ENCODE measurements at places on chromosomes 2 and 18. TPM values are rescaled to one million over a fixed set of nuclear protein-coding genes. Genes with fewer than 3 reads are reported as not detected.

- no peak for DNase-seq
Measured at GRCh38 chr2:79971807-79972206, 332.7 kb downstream of the LRRTM1 start.

DNA sequence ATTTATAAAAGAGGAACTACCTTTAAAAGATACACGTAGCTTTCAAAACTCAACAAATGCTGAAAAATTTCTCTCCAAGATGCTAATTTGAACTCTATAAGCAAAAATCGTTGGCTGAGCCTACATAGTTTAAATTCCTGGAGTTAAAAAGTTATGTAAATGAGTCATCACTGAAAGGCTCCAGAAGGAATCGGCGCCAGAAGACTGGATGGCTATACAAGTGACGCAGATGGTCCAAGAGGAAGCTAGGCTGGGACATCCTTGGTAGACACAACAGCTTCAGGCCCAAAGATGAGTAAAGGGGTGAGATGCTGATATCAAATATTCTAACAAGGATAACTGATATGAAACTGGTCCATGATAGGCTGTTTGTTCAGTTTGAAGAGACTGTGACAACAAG lies 22.8 kb upstream of the DNAH6 start:
- DNase-seq, result no peak

GRCh38 chr2:105114551-105114950 lies 76.7 kb downstream of the MRPS9 start:
- DNase-seq, result no peak

DNA sequence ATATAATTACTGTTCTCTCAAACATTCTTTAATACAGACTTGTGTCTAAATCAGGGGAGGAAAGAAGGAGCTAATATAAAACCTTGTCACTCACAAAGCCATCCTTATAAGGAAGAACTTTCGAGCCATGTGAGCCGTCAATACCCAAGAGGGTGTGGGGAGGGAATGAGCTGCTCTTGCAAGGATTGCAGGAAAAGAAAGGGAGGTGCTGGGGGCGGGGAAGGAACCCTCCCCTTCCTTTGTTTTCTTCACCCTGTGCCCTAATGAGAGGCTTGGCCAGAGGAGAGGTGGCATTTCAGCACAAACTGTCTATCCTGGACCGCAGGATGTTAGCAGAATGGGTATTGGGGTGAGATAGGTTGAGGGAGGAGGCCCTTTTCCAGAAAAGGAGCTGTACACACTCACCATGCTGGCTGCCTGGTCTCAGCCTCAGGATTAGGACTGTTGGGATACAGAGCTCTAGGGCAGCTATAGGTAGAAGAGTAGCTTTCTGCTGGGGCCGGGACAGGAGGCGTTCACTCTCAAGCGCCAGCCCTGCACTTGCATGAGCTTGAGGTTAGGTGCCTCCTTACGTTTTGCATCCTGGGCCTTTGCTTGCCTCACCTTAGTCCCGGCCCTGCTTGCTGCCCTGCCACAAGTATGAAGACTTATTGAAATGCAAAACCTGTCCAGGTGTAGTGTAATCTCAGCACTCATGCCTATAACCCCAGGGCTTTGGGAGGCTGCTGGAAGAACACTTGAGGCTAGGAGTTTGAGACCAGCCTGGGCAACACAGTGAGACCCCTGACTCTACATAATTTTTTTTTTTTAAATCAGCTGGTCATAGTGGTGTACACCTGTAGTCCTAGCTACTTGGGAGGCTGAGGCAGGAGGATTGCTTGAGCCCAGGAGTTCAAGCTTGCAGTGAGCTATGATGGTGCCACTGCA lies 190.5 kb downstream of the LOXHD1 start:
- no peak for DNase-seq

DNA sequence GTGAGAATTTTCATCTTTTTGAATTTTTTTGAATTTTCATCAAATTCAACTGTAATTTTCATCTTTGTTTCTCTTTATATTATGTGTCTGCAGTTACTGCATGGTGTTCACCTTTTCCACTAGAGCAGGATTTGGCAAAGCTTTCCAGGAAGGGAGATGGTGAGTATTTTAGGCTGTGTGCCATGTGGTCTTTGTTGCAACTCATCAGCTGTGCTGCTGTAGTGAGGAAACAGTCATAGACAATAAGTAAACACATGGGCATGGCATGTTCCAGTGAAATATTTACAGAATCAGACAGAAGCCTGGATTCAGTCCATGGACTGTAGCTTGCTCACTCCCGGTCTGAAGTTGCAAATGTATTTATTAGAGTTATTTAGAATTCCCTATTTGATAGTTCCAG lies 120.4 kb downstream of the DCDC2C start:
- DNase-seq, result no peak

Gene SIGLEC15
- total RNA-seq, result 0.19 TPM

DNA sequence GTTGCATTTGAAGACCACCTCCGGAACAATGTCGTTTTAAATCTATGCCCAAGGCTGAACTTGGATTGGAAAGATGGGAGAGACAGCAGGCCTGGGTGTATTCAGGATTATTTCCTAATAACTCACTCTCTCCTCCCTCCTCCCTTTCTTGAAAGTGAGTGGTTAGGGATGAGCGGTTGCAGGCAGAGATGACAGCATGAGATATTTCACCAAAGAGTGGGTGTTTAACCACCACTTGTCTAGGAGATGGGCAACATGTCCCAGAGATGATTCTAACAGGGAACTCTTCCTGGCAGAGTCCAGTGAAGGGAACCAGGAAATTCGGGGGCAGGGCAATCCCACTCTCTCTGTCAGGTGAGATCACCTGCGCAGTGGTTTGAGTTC lies 123.2 kb downstream of the KCTD1 start:
- no peak for DNase-seq

Gene NT5C1B
- total RNA-seq, result not detected

Gene SERPINB12
- total RNA-seq, result not detected

DNA sequence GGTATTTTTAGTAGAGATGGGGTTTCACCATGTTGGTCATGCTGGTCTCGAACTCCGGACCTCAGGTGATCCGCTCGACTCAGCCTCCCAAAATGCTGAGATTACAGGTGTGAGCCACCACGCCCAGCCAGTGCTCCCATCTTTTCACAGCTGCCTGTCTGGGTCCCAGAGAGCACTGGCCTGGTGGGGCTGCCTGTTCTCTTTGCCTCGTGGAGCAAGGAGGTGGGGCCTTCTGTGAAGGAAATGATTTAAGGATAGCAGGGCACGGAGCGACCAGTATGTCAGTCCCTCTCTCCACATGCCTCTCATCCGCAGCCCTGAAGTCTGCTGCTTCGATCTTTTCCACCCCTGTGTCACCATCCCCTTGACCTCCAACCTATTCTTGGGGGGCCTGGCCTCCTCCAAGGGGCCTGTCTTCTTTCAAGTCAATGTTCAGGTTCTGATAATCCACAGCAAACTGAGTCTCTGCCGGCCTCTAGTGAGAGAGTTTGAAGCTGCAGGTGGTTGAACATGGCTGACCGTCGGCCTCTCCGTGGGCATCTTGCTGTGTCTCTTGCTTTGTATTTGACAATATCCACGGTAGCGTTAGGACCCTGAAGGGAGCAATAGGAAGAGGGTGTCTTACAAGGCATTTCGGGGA lies 28.2 kb upstream of the GIGYF2 start:
- DNase-seq, result no peak

GRCh38 chr2:96891591-96892333 lies 21.9 kb upstream of the SEMA4C start:
- no peak for DNase-seq

Gene ZNF385B
- 0.14 TPM for total RNA-seq

- peak; percentile 34 for DNase-seq
Measured at GRCh38 chr2:16653083-16653375, 12.6 kb downstream of the CYRIA start.

DNA sequence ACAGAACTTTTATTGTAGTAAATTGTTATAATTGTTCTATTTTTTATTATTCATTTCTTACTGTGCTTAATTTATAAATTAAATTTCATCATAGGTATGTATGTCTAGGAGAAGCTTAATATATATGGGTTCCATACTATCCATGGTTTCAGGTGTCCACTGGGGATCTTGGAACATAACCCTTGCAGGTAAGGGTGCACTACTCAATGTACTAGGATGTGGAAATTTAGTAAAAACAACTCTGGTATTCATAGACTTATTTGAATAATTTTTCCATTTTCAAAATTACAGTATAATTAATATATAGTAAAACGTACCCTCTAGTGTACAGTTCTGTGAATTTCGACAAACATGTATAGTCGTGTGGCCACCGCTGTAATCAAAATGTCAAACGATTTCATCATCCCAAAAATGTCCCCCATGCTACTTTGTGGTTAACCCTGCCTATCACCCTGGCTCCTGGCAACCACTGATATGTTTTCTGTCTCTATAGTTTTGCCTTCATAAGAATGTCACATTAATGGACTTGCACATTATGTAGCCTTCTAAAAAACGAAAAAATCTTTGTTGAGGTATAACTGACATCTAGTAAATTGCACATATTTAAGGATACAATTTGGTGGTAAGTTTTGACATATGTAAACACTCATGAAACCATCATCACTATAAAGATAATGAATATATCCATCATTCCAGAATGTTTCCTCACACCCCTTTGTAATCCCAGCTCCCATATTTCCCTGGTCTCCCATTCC lies 45.7 kb downstream of the ARL5A start:
- no peak for DNase-seq

GRCh38 chr2:220396287-220396686 lies 768.9 kb downstream of the SLC4A3 start:
- DNase-seq, result no peak

Gene SCN7A
- 22.3 TPM for total RNA-seq

Gene MC4R
- total RNA-seq, result not detected

DNA sequence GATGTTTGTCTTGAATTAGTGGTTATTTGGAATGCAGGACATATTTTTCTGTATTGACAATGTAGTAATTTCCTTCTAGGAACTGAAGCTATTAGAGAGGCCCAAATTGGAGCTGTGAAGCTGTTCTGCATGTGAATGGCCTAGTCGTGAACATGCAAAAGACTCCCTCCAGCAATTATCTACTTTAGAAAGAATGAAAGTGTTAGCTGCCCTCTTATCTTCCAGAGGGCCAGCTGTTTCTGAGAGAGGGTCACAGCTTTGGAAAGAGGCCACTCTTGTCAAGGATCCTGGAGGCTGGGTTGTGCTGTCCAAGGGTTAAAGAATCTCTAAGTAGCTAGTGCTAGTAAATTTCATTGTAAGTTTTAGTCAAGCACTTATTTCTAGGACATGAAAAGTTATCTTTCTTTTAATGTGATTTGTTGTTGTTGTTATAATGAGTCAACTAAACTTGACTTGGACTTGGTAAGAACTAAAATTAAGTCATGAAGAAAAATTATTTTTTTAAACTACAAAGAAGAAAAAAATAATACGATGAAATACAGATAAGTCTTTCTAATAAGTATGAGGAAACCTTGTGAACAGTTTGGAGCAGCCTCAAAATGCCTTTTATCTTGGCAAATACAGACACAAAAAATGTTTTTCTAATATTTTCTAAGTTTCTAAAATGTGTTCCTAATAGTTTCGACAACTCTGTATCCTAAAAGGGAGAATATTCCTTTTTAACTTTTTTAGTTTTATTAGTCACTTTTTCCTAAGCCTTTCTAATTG lies 36.8 kb downstream of the DPP4 start:
- no peak for DNase-seq

GRCh38 chr2:222703886-222704285 lies 32.4 kb downstream of the MOGAT1 start:
- no peak for DNase-seq

- DNase-seq, result no peak
Measured at GRCh38 chr2:67581751-67582150, 184.6 kb downstream of the ETAA1 start.

- no peak for DNase-seq
Measured at GRCh38 chr2:96521219-96521618, 15.3 kb upstream of the ARID5A start.

DNA sequence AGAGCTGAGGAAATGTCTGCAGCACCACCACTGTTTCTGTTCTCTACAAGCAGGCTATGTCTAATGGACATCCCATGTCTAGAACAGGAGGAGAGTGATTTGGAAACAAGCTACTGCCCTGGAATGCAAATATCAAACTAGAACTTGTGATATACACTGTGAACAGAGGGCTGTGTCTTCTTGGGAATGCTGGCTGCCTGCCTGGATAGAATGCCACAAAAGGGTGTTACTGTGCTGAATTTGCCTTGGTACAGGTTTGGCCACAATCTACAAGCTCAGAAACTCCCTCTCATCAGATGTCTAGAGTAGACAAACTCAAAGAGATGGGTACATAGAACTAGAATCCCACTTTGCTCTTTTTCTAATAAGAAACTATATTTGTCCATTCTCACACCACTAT lies 170.5 kb downstream of the NYAP2 start:
- no peak for DNase-seq

Measured in left ventricle myocardium inferior (tissue), 1 donor.